ENCODE measurements at places on chromosomes 4 and X.

DNA sequence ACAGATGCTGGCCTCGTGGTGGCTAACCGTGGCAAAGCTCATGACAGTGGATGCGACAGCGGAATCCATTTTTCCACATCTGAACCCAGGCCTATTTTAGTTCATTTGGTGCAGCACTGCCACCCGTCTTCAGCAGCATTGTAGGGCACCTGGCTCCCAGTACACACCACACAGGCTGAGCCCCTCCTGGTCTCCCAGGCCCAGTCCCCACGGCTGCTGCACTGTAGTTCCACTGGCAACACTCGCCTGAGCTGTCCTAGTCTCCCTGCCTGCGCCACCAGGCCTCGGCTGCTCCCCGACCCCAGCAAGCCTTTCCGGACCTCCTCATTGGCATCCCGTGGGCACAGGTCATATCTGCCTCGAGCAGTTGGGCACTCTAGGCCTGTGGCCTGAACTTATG, 76.2 kb downstream of the MTMR1 start:
- no peak for DNase-seq

DNA sequence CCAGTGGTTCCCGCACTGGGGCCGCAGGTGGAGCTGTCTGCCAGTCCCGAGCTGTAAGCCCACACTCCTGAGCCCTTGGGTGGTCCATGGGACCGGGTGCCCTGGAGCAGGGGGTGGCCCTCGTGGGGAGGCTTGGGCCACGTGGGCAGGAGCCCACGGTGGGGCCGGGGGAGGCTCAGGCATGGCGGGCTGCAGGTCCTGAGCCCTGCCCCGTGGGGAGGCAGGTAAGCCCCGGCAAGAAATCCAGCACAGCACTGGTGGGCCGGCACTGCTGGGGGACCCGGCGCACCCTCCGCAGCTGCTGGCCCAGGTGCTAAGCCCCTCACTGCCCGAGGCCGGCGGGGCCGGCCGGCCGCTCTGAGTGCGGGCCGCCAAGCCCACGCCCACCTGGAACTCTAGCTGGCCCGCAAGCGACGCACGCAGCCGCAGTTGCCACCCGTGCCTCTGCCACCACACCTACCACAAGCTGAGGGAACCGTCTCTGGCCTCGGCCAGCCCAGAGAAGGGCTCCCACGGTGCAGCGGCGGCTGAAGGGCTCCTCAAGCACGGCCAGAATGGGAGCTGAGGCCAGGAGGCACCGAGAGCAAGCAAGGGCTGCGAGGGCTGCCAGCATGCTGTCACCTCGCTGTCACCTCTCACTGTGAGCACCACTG, 2.0 kb upstream of the METAP1 start:
- DNase-seq = no peak

- DNase-seq = no peak
Observed at GRCh38 chr4:94870146-94870545, 112.4 kb downstream of the BMPR1B start.

- DNase-seq = no peak
Observed at GRCh38 chr4:156749426-156750403, 221.9 kb downstream of the PDGFC start.

DNA sequence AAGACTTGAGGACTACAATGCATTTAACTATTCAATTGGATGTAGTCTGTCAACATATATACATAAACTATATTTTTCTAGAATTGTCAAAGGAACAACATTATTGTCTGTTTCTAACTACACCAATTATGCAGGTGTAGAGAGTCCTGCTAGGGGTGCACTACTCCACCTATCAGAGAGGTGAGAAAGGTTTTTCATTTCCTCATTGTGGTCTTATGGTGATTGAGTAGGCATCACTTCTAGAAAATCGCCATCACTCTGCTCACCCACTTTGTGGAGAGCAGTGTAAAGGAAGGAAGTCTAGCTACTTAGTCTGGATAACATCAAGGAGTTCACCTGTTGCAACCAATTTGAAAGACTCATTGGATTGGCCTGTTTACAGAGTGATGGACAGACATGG, 4.4 kb upstream of the ADH1C start:
- no peak for DNase-seq

- no peak for DNase-seq
Observed at GRCh38 chr4:189979196-189980047, 38.8 kb downstream of the FRG1 start.

DNA sequence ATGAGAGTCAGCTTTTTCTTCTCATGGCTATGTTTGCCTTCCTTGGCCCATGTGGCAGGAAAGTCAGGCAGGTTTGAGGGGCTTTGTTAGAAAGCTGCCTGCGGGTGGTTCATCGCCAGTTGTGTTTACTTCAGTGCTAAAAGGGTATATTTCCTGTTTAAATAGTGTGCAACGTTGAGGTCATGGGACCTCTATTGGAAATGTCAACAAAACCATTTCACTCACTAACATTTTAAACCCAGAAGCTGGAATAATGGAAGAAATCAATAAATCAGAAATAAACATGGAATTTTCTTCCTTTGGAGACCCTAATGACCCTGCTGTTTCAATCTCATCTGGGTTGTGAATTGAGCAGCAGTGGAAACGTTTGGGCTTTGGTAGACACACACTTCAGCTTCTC, 185.8 kb downstream of the ANKRD50 start:
- no peak for DNase-seq

- no peak for DNase-seq
Observed at GRCh38 chrX:151725338-151725614, 9.3 kb upstream of the CNGA2 start.

GRCh38 chr4:153997516-153997915, 208.6 kb upstream of the SFRP2 start:
- no peak for DNase-seq

DNA sequence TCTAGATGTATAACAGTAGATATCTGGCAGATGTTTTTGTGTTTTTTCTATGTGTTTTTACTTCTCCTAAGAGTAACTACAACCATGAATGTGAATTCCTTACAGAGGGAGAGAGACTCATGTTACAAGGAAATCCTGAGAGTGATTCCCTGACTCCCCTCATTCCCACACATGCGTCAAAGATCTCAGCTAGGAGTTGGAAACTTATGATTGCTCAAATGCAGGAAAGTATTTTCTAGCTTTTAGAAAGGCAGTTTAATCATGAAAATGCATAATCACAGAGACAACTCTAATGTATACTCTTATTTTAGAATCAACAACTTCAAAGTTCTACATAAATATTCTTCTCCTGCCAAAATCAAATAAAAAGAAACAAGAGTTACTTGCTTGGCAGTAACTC, 121.8 kb downstream of the PDE5A start:
- DNase-seq = no peak

- DNase-seq = no peak
Observed at GRCh38 chr4:107654694-107655093, 65.3 kb downstream of the PAPSS1 start.

GRCh38 chrX:38804432-38804681, 3.1 kb downstream of the MID1IP1 start:
- DNase-seq = peak; percentile 6

DNA sequence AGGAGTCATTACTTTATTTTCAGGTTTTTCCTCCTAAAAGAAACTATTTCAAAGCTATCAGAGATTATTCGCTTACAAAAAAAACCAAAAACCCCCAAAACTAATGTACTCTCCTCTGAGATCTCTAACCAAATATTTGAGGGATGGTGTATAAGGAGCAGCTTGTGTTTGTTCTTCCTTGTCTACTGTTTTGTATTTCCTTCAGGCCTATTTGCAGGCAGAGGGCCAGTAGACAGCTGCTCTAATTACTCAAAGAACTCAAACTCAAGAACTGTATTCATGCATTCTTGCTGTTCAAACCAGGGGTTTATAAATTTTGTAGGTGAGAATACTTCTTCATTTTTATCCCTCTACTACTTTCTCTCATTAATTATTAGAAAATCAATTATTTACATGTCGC, 51.3 kb downstream of the SH3RF1 start:
- no peak for DNase-seq

- no peak for DNase-seq
Observed at GRCh38 chr4:183700407-183700806, 41.3 kb downstream of the TRAPPC11 start.

GRCh38 chrX:64976673-64977040, 407 bp upstream of the ZC4H2 start:
- DNase-seq = no peak

GRCh38 chrX:129845616-129846190, 2.0 kb upstream of the ZDHHC9 start:
- no peak for DNase-seq

- no peak for DNase-seq
Observed at GRCh38 chr4:15870079-15870478, 68.5 kb downstream of the FGFBP1 start.
